ENCODE measurements at places on chromosomes 13 and 19.
A peak's percentile ranks its signal among the peaks of the same experiment; 100 is the strongest.

GRCh38 chr13:26948353-26948752 is 187.8 kb upstream of the GPR12 start:
- DNase-seq = no peak

DNA sequence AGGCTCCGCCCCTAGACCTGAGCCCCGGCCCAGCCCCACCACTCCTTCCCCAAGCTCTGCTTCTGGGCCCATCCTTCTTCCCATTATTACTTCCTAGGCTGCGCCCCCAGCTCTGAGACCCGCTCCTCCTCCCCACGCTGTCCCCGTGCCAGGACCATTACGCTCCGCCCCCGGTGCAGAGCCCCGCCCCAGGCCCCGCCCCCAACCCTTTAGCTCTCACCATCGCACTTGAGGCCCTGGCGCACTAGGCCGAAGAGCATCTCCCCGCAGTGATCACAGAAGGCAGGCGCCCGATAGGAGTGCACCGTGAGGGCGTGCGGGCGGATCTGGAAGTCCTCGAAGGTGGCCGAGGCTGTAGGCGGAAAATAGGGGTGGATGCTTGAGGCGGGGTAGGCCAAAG is 6.2 kb downstream of the PRKD2 start:
- no peak for DNase-seq

DNA sequence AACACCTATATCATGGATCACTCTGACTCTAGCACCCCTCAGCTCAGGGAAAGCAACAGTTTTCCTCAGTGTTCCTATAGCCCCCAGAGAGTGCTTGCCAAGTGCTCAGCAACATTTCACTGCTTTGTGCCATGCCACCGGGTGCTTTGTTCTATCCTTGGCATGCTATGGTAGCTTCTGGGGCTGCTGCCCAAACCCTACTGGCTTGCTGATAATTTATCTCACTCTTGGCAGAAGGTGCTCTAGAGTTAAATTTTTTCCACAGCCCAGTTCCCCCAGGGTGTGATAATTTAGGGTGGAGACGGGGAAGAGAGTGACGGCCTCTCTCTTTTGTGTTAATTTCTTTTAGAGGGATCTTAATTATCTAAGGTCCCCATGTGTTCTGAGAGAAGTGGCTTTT is 12.6 kb upstream of the CSNK1A1L start:
- DNase-seq = no peak

GRCh38 chr13:49319551-49319950 is 71.8 kb downstream of the CDADC1 start:
- no peak for DNase-seq

DNA sequence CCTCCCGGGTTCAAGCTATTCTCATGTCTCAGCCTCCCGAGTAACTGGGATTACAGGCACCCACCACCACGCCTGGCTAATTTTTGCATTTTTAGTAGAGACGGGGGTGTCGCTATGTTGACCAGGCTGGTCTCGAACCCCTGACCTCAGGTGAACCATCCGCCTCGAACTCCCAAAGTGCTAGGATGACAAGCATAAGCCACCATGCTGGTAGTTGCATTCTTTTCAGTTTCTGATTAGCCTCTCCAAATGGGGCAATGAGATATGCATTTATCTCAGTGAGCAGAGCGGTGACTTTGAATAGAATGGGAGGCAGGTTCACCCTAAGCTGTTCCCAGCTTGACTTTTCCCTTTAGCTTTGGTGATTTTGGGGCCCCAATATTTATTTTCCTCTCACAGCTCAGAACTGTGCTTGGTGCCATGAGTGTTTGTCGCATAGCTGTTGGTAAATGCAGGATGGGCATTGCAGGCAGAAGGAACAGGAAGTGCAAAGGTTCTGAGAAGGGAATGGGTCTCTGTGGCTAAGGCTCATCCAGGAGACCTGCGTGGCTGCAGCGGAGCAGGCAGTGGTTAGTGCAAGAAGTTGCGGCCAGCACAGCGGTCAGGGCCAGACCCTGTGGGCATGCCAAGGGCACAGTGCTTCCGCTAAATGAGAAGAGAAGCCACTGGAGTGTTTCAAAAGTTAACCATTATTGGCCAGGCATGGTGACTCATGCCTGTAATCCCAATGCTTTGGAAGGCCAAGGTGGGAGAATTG is 20.7 kb downstream of the LYPD3 start:
- DNase-seq = no peak

DNA sequence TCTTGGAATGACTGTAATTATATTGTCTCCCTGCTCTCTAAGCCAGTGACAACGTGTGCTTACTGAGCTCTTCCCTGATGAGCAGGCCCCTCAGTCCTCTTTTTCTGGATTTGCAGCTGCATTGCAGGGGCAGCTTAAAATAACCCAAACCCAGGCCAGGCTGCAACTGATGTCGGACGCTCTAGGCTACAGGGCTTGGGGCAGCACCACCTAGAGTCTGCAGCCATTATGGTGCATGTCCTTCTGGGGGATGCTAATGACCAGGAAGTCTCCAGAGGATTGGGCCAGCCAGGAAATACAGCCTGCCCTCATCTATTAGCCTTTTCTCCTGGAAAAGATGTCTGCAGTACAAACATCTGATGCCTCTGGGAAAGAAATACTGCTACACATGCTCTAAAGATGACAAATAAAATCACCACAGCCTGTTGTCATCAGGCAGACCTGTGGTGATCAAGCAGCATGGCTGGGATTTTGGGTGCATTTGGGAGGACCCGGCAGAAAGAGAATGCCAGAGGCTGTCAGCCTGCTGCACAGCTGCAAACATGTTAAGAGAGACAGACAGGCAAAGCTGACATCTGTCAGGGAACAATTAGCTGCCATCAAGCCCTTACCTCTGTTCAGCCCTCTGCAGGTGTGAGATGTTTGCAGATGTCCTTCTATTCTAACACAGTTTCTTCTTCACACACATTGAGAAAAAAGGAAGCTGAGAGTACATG is 51.8 kb downstream of the CCDC70 start:
- no peak for DNase-seq

GRCh38 chr19:48252609-48253008 is 3.1 kb downstream of the CARD8 start:
- no peak for DNase-seq

DNA sequence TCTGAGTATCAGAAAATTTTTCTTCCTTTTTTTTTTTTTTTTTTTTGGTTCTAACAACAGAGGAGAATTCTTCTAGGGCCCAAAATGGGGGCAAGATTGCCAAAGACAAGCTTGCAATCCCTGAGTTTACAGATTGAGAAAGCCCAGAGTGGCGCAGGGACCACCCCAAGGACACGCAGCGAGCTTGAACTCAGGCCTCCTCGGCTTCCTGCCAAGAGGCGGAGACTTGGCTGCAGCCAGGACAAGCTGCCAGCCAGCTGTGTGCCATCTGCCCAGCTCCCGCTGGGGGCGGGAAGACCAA is 506 bp upstream of the MRPL34 start:
- DNase-seq = no peak

- no peak for DNase-seq
These were observed 380.4 kb downstream of the PCDH9 start for GRCh38 chr13:66849706-66850105.

GRCh38 chr19:44735011-44735410 is 13.5 kb upstream of the BCL3 start:
- DNase-seq = no peak

DNA sequence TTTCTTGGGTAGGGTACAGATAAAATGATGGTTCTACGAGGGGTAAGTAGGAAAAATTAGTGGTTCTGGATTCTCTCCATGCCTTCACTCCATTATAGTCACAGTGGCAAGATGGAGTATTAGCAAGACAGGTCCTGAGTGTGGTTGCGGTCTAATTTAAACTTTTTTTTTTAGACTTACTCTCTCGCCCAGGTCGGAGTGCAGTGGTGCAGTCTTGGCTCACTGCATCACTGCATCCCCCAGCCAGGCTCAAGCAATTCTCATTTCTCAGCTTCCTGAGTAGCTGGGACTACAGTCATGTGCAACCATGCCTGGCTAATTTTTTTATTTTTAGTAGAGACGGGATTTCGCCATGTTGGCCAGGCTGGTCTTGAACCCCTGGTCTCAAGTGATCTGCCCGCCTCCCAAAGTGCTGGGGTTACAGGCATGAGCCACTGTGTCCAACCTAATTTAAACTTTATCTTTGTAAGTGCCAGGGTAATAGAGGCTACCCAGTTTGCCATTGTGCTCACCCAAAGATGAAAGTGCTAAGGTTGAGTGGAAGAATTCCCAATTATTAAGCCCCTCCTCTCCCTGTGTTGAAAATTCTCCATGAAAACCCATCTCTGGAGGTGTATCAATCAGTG is 135.6 kb downstream of the TM9SF2 start:
- no peak for DNase-seq

- peak; percentile 71 for DNase-seq
These were observed 25.8 kb downstream of the LACC1 start for GRCh38 chr13:43905435-43906031.

- DNase-seq = no peak
These were observed 143.4 kb downstream of the URI1 start for GRCh38 chr19:30085394-30085793.

- DNase-seq = peak; percentile 70
These were observed at the start of gene RASL11A for GRCh38 chr13:27270594-27271520. Gene RASL11A, plus strand, starts transcription at chr13:27270830. Its CDS starts 115 bp downstream, at chr13:27270945.
